BJ (cell line): ENCODE measurements at places on chromosomes 6 and 20. TPM values are rescaled to one million over a fixed set of nuclear protein-coding genes. Genes with fewer than 3 reads are reported as not detected.

DNA sequence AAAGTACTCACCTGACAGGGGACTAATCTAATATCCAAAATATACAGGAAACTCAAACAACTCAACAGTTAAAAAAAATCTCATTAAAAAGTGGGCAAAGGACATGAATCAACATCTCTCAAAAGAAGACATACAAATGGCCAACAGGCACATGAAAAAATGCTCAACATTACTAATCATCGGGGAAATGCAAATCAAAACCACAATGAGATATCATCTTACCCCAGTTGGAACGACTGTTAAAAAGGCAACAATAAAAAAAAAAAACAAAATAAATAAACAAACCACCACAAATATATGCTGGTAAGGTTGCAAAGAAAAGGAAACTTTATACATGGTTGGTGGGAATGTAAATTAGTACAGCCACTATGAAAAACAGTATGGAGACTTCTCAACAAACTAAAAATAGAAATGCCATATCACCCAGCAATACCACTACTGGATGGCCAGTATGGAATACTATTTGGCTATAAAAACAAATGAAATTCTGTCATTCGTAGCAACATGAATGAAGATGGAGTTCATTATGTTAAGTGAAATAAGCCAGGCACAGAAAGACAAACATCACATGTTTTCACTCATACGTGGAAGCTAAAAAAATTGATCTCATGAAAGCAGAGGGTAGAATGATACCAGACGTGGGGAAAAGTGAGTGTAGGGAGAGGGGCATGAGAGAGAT, 6.6 kb downstream of the SIRPB2 start:
- DNase-seq = no peak

DNA sequence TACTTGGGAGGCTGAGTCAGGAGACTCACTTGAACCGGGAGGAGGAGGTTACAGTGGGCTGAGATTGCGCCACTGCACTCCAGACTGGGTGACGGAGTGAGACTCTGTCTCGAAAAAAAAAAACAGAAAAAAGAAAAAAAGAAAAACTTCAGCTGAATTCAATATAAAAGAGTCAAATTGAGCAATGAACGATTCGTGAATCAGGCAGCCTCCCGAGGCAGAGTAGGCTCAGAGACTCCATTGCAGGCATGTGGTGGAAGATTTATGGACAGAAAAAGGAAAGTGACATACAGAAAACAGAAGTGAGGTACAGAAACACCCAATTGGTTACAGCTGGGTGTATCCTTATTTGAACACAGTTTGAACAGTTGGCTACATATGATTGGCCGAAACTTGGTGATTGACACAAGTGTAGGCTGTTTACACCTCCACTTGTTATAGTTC, 56.3 kb downstream of the HLA-DPB1 start:
- no peak for DNase-seq

The RSPO3 gene
- not detected in 2 replicates for polyA plus RNA-seq

DNA sequence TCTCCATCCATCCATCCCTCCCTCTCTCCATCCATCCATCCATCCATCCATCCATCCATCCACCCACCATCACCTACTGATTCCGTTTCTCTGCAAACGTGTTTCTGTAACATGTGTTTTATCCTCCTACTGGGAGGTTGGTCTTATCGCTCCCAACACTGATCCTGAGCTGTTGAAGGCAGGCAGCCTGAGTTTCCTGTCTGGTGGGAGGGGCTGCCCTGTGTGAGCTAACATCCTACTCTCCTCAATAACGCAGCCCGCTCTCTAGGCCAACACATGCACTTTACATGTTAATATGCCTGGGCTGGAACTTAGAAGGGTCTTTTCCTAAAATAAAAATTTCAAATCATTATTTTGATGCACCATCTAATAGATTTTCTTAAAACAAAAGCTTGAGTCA, 126.5 kb downstream of the WDR27 start:
- DNase-seq = no peak

- no peak for DNase-seq
These were observed at the start of gene SAMD10 for GRCh38 chr20:63979557-63980316. Gene SAMD10, minus strand, starts transcription at chr20:63979642. Its CDS starts 175 bp downstream, at chr20:63979467.

DNA sequence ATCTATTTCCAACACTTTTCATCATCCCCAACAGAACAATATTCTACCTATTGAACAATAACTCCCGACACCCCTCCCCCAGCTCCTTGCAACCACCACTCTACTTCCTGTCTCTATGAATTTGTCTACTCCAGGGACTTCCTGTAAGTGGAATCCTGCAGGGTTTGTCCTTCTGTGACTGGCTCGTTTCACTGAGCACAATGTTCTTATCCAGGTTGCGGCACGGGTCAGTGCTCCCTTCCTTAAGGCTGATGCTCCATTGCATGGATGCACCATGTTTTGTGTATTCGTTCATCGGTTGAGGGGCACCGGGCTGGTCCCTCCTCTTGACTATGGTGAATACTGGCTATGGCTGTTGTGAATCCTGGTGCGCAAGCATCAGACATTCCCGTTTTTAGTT, 163.2 kb downstream of the TBXT start:
- no peak for DNase-seq

GRCh38 chr6:131519670-131520436, 53.2 kb upstream of the ARG1 start:
- DNase-seq = no peak

GRCh38 chr20:51198876-51199523, 176.1 kb upstream of the KCNG1 start:
- no peak for DNase-seq

DNA sequence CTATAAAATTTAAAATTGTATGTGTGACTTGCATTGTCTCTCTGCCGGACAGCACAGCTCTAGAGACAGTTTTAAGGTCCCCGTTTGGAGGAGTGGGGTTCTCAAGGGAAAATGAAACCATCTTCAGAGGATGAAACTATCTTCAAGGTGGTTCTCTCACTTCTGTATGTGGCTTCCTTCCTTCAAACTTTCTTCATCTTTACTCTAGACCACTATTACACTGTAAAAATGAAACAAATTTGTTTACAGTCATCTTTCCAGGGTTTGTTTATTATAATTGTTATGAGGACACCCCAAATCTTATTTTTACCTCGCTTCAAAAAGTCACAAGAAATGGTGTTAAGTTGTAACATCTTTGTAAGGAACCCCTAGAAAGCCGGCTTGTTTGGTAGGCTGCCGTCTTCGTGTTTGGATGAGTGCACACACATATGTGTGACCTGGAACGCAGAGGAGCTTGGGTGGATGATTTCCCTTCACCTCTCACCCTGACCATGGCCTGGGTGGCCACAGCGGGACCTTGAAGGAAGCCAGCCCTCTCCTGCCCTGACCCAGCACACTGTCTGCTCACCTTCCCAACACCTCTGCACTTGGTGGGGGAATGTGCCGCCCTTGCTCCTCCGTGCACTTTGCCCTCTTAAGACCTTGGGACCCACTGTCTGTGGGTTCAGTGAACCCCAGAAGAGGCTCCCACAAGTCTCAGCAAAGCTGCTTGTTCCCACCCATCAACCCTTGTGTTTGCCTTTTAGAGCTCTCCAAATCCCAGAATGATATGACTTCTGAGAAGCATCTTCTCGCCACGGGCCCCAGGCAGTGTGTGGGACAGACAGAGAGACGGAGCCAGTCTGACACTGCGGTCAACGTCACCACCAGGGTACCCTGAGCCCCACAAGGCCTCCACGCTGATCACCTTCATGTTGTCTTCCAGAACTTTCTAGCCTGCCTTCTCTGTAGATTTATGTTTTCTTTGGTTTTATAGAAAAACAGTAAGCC, 67.8 kb downstream of the SYTL3 start:
- DNase-seq = no peak

- DNase-seq = no peak
These were observed 800 bp downstream of the RWDD2A start for GRCh38 chr6:83193747-83194566.

The PTPRT gene
- polyA plus RNA-seq = not detected in 2 replicates
